ENCODE measurements at places on chromosomes 13 and 19. TPM values are rescaled to one million over a fixed set of nuclear protein-coding genes. Genes with fewer than 3 reads are reported as not detected.

The PCP2 gene
- not detected for total RNA-seq

The UGGT2 gene
- total RNA-seq: 31.9 TPM

DNA sequence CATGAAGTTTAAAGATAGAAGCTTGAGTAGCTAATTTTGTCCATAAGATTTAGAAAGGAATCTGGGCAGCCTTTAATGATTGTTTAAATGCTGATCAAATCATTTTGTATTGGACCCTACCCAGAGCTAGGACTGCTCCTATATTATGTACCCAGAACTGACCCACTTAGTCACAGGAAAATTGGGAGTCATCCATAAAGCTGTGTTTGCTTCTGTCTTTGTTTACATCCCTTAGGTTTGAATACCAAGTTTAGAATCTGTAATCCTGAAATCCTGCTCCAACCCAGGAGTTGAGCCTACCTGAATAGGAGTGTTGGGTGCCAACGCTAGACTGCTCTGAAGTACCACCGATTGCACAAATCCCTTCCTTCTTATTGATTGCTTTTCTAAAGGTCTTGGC lies 23.8 kb downstream of the LCP1 start:
- no peak for DNase-seq

The CCNE1 gene
- total RNA-seq: 6.1 TPM

DNA sequence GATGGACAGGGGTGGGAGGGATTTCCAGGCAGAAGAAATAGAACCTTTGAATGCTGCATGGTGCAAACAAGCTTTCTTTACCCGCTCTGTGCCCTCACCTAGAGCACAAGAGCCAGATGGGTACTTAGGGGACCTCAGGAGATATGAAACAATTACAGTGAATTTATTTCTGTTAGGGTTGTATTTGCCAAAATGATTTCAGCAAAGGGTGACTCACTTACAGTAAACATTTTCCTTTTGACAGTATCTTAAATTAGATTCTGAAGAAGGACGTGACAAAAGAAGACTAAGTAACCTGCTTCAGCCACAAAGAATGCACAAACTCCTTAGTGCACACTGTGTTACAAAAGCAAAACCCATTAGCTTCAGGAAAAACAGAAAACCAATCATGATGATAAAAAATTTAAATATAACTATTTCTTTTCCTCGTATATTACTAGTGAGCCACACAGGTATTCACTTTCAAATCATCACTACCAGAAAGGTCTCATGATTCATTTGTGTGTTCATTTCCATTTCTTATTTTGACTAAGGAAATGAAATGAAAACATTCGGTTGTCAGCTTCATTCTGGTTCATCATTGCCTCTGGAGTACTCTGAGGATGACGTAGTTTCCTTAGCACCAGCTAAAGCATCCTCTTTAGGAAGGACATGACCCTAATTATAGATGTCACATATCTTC lies 158.8 kb downstream of the NHLRC3 start:
- peak; percentile 58 for DNase-seq

DNA sequence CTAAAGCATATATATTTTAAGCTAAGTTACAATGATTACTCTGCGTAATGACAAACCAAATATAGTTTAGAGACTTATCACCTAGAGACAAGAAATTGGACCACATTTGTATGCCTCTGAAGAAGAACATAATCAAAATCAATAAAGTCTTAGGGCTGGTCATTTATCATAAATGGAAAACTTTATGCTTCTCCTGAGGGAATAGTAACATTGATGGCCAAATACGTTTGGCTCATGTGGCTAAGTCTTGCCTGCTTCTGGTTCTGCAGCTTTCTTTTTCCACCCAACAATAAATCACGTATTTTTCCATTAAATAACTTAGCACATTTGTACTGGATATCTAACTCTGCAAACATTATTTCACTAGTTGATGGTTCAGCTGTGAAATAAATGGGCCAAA lies 458.4 kb downstream of the SLITRK1 start:
- no peak for DNase-seq

DNA sequence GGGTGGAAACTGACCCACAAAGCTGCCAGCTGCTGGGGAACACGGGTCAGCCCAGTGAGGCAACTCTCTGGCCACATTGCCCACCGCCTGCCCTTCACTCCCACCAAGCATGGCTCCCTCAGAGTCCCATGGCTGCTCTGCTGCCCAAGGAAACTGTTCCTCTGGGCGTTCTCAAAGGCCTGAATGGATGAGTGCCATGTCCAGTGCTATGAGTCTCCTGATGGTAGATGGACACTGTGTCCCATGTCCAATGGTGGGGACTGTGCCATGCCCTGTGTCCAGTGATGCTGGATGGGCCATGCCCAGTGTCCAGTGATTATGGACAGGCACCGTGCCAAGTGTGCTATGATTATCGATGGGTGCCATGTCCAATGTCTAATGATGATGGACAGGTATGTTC lies 88.8 kb downstream of the ANKRD10 start:
- no peak for DNase-seq

GRCh38 chr13:47549219-47549752 lies 451.8 kb downstream of the SUCLA2 start:
- no peak for DNase-seq

DNA sequence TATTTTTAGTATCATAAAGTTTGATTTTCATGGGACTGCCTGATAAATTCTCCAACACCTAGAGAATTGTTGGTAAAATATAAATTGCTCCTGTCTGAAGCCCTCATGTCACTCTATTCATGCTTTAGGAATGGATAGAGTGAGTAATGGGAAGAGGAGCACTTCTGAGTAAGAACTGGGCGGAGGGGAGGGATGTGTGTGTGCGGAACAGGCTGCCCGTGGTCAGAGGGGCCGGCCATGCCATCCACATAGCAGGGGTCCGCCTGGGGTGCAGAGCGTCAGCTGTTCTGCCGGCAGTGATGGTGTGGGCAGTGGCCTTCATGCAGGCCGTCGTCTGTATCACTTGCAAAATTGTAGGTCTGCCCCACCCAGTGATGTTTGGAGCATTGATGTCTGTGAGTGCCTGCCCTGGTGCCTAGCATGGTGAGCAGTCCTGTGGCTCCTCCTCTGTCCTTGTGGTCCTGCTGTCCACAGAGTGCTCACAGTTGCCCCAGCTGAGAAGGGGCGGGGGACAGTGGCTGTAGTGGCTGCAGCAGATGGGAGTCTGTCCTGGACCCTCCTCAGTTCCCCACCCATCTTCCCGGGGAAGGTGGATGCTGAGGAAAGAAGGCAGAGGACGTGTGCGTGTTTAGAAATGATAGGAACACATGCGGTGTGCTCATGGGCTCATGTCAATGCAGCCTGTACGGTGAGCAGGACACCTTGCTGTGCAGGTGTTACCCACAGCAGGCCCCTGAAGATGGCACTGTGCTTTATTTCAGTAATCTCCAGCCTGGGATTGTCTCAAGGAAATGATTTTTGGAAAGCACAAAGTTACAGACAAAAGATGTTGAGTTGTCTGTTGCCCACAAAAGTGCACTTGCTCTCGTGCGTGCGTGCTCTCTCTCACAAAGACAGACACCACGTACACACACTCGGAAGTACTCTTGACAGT lies 49.4 kb upstream of the TEX29 start:
- DNase-seq: peak; percentile 28

GRCh38 chr19:39524495-39524894 lies 8.2 kb downstream of the EID2B start:
- DNase-seq: no peak

The ZMYM2 gene
- 61.1 TPM for total RNA-seq

DNA sequence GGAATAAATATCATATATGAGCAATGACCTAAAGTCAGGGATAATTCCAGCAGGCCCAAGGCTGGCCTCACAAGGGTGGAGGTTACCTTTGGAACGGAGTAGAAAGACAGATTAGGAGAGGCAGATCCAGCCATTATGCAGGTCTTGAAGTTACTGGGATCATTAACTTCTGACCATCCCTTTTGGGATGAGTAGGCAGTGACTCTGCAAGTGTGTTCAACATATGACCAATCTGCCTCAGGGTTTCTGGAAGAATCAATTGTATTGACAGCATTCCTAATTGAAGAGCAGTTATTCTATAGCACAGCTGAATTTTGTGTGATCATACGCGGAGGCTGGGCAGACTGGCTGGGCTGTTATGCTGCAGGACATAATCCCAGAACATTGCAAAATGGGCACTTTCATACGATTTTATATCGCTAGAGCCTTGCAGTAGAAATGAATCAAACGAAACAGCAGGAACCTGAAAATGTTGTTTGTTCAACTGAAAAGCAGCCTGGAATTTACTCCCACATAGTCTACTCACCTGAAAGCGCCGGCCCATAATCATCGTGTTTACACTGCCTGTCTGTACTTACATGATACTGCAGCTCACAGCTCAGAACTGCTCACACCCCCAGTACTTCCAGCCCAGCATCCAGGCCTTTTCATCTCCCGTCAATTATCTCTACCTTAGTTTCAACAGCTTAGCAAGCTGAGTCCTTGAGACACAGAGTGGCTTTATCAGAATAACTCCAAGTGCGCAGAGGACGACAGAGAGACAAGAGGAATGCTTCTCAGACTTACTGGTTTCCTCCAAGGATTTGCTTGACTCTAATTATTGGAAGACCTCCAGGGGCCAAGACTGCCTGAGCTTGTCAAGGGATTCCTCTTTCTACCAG lies 556.1 kb downstream of the EFNB2 start:
- DNase-seq: peak; percentile 95

DNA sequence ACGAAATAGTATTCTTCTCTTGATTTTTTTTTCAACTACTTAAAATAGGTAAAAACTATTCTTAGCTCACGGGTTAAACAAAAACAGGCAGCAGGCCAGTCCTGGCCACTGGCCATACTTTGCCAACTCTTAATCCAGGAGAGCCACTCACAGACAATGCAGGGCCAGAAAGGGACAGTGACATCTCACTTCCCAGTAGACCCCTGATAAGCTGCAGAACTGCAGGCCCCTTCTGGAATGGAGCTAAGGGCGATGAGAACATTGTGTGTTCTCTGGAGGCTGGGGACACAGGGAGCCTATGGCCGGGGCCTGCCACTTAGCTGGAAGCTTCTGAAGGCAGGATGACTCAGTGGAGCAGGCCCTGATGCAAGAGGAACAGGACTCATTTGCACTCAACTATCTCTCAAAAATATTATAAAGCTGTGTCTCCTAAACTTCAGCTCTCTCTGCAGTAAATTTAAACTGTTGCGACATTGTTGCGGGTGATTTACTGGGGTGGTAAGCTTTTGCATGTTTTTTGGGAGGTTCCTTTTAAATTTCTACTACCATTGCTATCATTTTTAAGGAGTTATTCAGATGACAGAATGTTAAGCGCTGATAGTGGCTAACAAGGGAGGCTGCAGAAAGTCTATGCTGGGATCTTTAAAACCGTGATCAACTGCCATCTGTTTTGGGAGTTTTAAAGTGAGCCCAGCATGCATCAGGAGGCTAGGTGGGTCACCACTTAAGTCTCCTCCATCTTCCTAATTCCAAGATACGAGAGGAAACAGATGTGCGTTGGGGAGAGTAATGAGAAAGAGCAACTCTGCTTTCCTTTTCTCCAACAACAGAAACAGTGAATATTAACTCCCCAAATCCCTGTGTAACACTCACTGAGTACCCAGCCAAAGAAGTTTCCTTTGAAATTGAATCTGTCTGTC lies 33.2 kb upstream of the KATNAL1 start:
- DNase-seq: peak; percentile 75

The CLDN10 gene
- 0.51 TPM for total RNA-seq

GRCh38 chr13:101382701-101383100 lies 33.6 kb downstream of the NALCN start:
- no peak for DNase-seq

The PAK4 gene
- 6.8 TPM for total RNA-seq

DNA sequence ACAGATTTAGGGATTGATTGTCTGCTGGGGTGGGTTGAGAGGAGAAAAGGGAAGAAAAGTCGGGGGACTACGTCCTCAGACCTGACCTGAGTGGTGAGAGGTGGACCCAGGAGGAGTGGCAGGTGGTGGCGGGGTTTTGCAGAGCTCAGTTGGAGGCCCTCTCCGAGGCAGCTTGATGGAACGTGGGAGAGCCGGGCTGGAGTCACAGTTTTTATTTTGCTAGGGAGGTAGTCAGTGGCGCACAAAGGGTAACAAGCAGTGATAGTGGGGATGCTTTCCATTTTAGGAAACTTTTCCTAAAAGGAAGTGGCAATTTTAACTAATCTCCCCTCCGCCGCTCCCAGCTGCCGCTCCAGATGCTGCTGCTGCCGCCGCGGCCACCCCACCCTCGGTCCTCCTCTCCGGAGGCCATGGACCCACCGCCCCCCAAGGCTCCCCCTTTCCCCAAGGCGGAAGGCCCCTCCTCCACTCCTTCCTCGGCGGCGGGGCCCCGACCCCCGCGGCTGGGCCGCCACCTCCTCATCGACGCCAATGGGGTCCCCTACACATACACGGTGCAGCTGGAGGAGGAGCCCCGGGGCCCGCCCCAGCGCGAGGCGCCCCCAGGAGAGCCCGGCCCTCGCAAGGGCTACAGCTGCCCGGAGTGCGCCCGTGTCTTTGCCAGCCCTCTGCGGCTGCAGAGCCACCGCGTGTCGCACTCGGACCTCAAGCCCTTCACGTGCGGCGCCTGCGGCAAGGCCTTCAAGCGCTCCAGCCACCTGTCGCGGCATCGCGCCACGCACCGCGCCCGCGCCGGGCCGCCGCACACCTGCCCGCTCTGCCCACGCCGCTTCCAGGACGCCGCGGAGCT lies 1.1 kb upstream of the ZNF581 start:
- DNase-seq: no peak

GRCh38 chr13:29474991-29475390 lies 120.5 kb downstream of the SLC7A1 start:
- DNase-seq: peak; percentile 18
